ENCODE measurements at places on chromosomes 16 and 17.
A peak's percentile ranks its signal among the peaks of the same experiment; 100 is the strongest.

DNA sequence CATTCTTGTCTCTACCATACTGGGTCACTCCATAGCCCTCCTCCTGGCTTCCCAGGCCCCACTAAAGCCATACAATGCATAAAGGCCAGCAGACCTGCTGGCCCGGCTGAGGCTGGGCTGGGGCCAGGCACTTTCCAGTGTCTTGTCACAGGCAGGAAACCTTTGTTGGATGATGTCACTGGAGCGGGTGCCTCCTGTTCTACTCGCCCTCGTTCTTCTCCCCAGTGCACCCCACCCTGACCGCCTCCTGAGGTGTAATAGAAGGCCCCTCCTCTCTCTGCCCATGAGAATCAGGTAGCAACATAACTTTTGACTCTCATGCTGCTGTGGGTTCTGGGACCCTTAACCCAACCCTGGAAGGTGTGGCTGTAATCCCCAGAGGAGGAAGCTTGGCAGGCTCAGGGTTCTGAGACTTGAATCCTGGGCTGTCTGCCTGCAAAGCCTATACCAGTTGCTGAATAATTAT, 54.2 kb upstream of the IL34 start:
- DNase-seq: no peak

- DNase-seq: no peak
Measured at GRCh38 chr17:5120036-5120435, 4.2 kb downstream of the USP6 start.

GRCh38 chr16:86428729-86429517, 81.4 kb upstream of the FOXF1 start:
- no peak for DNase-seq

DNA sequence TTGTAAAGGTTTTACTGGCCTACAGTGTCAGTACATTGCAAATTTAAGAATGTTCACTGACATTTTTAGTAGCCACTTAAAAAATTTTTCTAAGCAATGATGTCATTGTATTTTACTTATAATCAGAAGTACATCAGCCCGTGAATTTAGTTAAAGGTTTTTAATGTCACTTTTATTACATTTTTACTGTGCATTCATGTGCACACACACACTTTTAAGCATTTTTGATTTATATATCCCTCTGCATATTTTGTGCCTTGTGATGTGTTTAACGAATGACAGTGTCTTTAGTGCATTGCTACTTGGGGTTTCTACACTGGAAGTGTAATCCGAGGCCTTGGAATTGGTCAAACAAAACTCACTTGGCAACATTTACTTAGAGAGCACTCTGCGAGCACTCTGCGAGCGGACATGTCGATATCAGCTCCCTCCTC, 190.4 kb downstream of the WWOX start:
- DNase-seq: no peak

- no peak for DNase-seq
Measured at GRCh38 chr17:13099089-13099735, 81.4 kb upstream of the ELAC2 start.

DNA sequence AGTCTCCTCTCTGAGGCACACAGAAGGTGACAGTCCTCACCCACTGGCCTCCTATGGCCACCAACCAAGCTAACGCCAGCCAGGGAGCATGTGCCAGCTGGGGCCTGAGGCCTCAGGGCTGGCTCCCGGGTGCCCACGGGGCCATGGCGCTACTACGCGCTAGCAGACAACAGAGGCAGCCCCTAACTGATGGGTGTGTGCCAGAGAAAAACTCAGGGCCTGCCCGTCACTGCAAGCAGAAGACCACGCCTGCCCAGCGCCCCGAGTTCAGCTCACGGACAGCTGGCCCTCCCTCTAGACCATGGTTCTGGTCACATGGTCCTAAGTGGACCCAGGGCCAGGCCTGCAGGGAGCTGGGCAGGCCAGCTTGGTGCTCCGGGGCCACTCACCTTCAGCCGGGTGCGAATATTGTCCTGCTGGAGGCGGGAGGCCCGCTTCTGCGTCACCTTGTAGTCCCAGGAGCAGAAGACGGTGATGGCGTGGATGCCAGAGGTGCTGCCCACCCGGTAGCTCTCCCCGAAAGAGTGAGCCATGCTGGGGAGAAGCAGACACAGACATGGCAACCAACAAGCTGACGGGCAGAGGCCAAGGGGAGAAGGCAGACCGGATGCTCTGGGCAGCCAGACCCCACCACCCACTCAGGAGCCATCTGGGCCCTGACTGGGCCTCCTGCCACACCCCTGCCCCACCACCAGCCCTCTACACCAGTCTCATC, 6.2 kb downstream of the TMC6 start:
- DNase-seq: no peak

GRCh38 chr17:41639492-41640473, 15.4 kb upstream of the KRT17 start:
- no peak for DNase-seq

DNA sequence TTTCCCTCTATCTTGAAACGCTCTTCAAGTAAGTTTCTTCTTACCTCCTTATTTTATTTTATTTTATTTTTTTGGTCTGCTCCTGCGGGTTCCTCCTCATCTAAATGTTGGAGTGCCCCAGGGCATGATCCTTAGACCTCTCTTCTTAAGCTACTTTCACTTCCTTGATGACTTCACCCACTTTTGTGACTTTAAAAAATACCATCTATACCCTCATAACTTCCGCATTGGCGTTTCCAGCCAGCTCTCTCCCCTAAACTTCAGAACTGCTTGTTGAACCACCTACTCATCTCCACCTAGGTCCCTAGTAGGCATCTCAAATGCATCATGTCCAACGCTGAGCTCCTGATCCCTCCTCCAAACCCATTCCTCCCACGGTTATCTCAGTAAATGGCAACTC, 51.4 kb upstream of the NFAT5 start:
- no peak for DNase-seq

GRCh38 chr17:48484256-48484655, 46.6 kb downstream of the HOXB1 start:
- DNase-seq: no peak

- DNase-seq: no peak
Measured at GRCh38 chr16:55563797-55564196, 2.7 kb upstream of the CAPNS2 start.

DNA sequence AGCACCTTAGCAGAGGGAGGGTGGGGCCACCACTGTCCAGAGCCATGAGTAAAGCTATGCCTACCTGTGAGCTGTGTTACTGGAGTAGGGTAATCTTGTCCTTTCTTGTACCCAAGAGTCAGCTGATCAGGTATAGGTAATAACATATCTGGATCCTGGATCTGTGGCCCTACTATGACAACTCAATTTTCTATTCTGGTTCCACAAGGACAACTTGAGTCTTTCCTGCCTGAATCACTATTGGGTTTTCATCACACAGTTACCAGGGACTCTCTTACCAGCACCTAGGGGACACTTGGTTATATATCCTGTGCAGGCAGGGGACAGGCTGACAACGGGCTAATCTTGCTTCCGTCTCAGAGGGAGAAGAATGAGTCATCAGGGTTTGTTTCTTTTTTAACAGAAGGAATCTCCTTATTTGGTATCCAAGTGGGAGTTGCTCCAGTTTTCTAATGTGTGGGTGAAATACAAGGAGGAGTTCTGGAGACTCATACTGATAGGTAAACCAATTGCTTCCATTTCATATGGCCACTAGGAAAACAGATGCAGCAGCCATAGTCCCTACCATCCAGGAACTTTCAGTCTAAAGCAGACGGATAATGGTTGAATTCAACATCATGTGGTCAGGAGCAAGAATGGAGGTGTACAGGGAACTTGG, 6.8 kb downstream of the ZNF267 start:
- DNase-seq: no peak

- DNase-seq: no peak
Measured at GRCh38 chr17:34519282-34519681, 60.1 kb upstream of the TMEM132E start.

DNA sequence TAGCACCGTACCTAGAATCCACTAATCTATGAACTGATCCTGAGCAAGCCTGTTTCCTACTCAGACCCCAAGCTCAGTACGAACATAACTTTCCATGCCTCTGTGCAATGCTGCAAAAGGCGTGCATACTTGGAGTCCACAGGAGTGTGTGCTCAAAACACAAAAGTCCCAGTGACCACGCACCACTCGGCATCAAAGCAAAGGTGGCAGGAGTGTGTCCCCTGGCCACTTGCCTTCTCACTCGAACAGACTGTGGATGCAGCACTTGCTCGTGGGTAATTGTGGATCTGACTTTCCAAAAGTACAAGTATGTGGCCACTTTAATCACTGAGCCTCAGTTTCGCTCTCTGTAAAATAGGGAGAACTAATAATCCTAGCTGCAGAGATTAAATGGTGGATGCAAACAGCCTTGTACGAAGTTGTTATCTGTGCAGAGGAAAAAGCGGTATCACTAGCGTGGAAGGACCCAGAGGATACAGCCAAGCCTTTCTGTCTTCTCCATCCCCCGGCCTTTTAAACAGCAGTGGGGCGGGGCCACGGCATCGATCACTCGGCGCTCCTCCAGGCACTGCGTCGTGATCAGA, 311 bp upstream of the KDM8 start:
- DNase-seq: peak; percentile 76

DNA sequence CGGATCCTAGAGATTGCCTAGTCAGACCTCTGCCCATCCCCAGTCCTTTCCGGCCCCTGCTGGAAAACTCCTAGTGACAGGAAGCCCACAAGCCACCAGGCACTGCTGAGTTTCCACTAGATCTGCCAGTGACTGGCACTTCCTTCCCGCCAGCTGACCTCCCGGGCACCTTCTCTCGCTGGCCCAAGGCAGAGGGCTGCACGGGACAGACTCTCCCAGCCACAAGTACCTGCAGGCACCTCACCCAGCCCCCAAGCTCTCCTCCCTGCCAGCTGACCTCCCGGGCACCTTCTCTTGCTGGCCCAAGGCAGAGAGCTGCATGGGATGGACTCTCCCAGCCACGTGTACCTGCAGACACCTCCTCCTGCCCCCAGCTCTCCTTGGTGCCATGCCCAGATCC, 66.3 kb upstream of the DOC2B start:
- no peak for DNase-seq

GRCh38 chr16:14120335-14120734, 49.2 kb downstream of the MRTFB start:
- no peak for DNase-seq

DNA sequence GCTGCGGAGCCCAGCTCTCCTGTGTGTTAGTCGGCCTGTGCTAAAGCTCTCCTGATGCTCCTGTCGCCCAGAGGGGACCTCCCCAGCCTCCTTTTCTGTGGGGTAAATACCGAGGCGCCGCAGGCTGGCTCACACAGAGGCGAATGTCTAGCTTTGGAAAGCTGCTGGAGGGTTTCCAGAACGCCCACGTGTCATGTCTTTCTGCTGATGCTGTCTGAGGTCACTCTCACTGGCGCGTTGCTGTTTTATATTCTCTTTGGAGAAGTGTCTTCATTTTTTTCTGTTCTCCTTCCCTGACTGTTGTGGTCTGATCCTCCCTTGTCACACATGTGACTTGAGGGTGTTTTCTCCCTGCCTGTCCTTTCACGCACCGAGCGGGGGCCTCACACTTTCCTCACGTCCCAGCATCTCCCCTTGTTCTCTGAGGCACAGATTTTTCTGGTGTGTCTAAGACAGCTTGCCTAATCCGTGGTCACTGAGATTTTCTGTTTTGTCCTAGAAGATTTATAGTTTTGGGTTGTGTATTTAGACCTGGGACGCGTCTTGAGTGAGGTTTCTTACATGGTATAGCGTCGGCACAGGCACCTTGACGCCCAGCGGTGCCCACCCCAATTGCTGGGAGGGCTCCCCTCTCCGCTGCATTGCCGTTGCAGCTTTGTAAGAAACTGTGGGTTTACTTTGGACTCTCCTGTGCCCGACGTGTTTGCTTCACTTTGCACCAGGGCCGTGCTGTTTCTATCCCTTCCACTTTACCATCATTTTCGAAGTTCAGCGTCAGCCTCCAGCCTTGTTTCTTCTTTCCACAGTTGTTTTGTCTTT, 92.1 kb upstream of the ZNF750 start:
- no peak for DNase-seq

DNA sequence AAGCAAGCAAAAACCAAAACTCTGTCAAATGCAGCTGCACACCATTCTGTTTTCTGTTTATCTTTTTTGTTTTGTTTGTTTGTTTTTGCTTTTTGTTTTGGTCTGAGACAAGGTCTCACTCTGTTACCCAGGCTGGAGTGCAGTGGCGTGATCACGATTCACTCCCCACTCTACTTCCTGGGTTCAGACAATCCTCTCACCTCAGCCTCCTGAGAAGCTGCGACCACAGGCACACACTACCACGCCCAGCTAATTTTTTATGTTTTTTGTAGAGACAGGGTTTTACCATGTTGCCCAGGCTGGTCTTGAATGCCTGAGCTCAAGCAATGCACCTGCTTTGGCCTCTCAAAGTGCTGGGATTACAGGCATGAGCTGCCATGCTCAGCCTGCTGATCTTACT, 19.3 kb upstream of the SLFN13 start:
- no peak for DNase-seq

DNA sequence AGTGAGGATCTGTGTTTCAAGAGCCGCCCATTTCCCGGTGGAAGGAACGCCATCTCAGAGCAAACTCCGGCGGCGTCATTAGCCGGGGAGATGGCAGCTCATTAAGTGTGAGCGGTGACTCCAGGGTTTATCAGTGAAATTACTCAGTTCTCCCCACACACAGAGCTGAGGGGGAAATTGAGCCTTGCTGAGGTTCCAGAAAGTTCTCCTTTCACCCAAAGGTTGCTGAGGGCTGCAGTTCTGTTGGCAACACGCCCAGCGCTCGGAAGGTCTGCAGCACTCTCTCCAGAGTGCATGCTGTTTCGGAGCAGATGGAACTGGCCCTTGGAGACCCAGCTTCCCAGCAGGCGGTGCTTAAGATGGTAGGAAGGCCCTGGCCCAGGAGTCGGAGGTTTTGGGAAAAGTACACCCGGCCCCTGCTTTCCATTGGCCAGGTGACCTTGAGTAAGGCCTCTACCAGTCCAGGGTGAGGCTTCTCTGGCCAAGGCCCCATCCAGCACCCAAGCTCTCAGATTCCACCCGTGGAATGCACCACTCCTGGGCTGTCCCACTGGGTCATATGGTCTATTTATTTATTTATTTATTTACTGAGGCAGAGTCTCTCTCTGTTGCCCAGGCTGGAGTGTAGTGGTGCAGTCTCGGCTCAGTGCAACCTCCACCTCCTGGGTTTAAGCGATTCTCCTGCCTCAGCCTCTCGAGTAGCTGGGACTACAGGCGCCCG, 167.7 kb upstream of the CIBAR2 start:
- DNase-seq: no peak

DNA sequence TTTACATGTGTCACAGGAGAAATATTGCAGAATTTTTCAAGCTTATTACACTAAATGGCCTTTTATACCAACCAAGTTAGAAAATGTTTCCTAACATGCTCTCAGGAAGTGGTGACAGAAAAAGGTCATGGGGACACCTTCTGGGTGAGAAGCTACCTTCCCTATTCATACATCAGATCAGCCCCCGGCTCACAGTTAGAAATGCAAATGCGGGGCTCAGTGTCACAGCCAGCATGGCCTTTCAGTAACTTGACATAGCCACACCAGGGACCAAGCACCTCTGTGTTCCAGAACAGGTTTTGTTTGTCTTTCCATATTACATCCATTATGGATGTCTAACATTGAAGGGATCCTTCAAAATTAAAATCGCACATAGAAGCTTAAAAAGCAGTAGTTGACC, 59.5 kb downstream of the CHD9NB start:
- no peak for DNase-seq

- no peak for DNase-seq
Measured at GRCh38 chr17:76268015-76268749, 3.0 kb downstream of the UBALD2 start.
